ENCODE measurements at places on chromosomes 3 and 15.

- DNase-seq: no peak
These were observed 48.9 kb downstream of the SCN5A start for GRCh38 chr3:38600551-38600950.

DNA sequence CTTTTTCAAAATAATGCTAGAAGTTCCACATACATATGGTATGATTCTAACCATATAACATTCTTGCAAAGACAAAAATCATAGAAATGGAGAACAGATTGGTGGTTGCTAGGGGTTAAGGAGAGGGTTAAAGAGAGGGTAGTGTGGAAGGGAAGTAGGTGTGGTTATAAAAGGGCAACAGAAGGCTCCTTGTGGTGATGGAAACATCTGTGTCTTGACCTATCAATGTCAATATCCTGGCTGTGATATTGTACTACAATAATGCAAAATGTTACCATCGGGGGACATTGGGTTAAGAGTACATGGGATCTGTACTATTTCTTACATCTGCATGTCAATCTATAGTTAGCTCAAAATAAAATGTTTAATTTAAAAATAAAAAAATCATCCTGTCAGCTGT is 67.8 kb upstream of the FSIP1 start:
- no peak for DNase-seq

- no peak for DNase-seq
These were observed 33.3 kb downstream of the LEO1 start for GRCh38 chr15:51938286-51938685.

DNA sequence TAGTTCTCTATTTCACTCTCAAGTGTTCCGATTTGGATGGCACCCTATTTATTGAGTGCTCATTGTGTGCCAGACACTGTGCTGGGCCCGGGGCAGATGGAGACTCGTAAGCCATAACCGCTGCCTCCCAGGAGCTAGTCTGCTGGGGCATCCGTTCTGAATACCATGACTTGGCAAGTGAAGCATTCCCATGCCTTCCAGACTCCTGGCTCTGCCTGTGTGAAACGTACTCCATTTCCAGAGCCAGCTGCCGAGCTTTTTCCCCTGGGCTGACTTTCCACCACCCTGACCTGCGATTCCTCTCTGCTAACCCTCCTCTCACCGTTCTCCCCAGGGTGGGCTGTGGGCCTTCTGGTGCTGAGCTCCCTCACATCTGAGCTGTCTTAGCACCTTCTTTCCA is 303.1 kb upstream of the CTDSPL start:
- no peak for DNase-seq

GRCh38 chr3:99640214-99640851 is 1.9 kb downstream of the COL8A1 start:
- DNase-seq: no peak

All from esophagus squamous epithelium (tissue), 5 donors.